Uterus (tissue), 4 donors: ENCODE measurements at places on chromosomes 1 and 21. TPM values are rescaled to one million over a fixed set of nuclear protein-coding genes. Genes with fewer than 3 reads are reported as not detected.

Gene RORC
- total RNA-seq, result 4.8 TPM

DNA sequence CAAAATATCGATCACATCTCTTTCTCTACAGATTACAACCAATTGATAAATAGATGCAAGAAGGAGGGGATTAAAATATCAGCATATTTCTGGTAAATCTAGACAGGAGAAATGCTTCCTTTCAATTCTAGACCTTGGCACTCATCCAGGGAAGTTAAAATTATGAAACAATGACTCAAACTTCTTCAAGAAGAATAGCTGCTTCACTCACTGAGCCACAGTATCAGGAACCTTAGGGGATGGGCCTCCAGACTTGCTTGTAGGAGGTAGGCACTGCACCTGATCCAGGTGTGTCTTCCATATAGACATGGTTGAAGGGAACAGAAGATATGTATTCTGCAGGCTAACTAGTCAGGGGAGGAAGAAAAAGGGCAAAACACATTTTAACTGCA is 9.8 kb downstream of the SLAMF7 start:
- no peak for DNase-seq

Gene PRR9
- not detected for total RNA-seq

Gene TFB2M
- total RNA-seq, result 10.0 TPM

Gene GPR52
- not detected for total RNA-seq

Gene LENEP
- total RNA-seq, result not detected

DNA sequence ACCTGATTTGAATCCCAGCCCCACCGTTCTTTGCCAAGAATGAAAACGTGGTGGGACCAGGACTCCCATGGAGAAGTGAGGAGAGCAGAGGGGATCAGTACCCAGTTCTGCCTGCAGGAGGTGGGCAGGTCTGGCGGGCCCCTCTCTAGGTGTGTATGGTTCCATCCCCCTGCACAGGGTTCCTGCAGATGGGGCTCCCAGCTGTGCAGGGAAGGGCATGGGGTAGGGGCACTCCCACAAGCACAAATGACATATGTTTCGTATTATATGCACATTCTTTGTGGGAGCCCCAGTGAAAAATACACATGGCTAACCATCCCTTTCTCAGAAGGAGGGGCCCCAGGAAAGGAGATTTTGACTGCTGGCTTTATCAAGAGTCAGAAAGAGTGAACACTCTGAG is 144.6 kb downstream of the PLPP3 start:
- DNase-seq, result no peak

DNA sequence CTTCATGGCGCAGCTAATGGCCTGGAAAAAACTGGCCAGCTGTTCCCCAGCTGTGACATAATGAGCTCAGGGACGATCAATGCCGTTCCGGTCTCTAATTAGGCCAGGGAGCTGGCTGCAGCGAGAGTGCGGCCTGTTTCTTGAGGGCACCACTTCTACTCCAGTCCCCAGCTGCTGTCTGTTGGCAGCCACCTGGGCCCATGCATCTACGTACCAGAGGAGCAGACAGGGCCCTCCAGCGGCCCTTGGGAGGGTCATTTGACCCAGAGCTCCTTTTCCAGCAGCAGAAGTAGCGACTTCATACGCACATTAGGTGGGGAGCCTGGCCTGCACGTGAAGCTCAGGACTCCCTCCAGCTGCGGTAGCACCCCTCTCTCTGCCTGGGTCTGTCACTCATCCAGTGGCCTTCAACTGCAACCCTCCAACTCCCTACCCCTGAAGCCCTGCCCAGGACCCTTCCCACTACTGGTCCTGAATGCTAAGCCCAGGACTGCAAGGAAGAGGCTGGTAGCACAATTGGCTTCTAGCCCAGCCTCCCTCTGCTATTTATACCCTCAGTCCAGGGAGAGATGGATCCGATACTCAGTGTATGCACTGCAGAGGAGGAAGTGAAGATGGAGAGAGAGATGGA is 9.1 kb upstream of the GPR61 start:
- no peak for DNase-seq

GRCh38 chr1:79708646-79709265 is 702.2 kb upstream of the ADGRL4 start:
- no peak for DNase-seq

DNA sequence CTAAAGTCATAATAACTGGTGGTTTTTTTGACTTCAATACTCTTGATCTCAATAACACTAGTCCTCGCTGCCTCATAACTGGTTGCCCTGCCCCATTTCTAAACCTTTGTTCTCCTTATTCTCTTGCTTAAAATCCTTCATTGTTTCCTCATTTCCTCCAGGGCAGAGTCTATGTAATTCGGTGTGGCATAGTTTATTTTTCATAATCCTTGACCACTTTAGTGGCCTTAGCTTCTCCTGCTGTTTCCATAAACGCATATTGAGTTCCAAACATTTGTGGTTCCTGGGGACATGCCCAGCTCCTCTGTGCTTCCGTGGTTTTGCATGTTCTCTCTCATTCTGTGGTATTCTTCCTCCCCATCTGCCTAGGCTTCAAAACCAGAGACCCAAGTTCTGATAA is 19.0 kb upstream of the TLCD4 start:
- no peak for DNase-seq

DNA sequence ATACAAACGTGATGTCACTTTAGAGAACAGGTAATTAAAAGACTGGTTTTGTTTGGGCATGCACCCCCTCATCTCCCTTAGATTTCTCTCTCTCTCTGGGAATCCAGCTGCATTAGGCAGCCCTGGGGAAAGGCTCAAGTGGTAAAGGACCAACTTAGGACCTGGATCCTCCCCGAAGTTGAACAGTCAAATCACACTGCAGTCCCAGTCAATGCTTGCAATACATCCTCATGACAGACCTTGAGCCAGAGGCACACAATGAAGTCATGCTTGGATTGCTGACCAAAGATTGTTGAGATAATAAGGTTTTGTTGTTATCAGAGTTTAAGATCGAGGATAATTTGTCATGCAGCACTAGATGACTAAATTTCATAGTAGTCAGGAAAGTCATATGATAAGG is 1285.8 kb upstream of the NCAM2 start:
- DNase-seq, result no peak

DNA sequence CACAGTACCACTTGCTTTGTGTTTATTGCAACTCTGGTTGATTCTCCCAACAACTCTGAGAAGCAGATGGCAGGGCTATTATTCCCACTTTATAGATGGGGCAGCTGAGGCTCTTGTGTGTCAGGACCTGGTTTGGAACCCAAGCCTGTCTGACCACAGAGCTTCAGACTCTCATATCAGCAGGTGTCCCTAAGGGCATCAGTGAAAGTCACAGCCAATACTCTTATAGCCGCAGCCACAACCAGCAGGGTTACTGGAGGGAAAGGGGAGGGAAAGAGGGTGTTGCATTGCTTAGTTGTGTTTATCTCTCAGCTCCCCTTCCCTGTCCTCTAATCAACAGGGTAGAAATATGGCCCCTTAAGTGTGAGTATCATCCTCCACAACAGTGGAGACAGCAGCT is 304.0 kb downstream of the RRAGC start:
- no peak for DNase-seq

DNA sequence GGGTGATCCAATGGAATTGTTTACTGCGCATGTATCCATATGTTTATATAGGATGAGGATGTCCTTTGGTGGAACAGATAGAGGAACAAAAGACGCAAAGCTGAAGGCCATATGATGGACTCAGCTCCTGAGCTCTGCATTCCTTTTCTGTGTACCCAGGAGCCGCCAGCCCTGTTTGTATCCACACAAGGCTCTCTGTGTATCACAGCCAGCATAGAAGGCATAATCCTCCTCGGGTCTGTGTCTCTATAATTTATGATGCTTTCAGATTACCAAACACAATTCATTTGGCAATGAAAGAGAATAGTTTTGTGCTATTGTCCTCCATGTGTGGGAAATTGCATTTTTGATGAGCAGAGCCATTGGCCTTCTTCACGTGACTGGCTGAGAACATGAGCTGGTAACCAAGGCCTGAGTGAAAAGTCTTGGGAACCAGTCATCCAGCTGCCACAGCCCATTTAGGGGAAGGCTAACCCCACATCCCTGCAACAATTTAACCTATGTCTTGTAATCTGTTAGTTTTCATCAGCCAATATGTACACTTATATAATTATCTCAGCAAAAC is 119.2 kb downstream of the PBX1 start:
- DNase-seq, result no peak

DNA sequence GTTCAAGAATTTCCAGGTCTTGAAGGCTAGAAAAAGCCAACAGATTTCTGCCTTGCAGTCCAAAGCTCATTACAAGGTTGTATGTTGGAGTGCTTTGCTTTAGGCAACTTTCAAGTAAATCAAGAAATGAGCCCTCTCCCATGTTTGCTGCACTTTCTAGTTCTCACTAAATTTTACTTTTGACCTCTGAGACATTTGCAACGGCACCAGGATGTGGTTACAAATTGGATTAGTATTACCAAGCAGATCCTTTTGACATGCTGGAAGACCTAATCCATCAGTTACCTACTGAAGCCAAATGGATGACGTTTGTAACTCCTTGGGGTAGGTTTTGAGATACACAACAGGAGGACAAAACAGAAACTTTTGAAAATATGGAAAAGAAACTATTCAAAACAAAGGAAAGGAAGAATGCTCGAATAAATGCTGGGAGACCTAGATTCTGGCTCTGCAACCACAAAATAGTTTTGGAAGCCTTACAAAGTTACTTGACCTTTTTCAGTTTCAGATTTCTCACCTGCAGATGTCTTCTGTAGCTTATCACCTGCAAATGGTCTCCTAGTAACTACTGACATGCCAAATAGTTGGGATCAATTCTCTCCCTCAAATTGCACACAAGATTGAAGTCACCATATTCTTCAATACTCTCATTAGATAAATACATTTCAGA is 251.7 kb upstream of the ADGRL2 start:
- DNase-seq, result no peak

GRCh38 chr1:110393691-110394492 is 3.1 kb upstream of the SLC16A4 start:
- DNase-seq, result no peak

- no peak for DNase-seq
These were observed 11.1 kb upstream of the RAB42 start for GRCh38 chr1:28580722-28581530.

Gene PRKAA2
- total RNA-seq, result 5.0 TPM

DNA sequence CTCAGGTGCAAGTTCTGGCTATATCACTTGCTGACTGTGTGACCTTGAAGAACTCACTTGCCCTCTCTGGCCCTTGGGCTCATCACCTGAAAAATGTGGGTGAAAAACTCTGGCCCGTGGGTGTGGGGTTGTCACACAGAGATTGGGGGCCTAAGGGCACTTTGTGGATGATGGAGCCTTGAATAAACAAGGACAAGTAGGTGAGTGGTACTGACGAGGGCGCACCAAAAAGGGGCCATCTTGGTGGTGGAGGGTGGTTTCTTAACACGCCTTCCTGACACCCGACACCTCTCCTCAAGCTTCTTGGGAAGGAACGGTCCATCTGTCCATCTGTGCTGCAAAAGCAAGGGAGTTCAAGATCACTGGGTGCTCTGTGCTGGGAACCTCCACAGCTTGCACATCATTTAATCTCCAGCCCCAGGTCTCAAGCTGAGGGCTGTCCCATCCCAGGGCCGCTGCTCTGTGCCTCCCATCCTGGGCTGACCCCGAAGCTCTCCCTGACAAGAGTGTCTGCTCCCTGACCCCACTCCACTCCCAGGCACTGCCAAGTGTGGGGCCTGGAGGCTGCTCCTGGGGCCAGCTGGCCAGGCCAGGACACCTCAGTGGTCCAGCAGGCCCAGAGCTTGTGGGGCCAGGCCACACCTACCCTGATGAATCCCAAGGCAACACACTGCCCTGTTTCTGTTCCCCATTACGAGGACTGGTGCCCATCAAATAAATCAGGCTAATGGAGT is 97.3 kb downstream of the GLIS1 start:
- DNase-seq, result no peak

Gene SYT6
- 0.29 TPM for total RNA-seq

Gene CASZ1
- total RNA-seq, result 49.2 TPM

DNA sequence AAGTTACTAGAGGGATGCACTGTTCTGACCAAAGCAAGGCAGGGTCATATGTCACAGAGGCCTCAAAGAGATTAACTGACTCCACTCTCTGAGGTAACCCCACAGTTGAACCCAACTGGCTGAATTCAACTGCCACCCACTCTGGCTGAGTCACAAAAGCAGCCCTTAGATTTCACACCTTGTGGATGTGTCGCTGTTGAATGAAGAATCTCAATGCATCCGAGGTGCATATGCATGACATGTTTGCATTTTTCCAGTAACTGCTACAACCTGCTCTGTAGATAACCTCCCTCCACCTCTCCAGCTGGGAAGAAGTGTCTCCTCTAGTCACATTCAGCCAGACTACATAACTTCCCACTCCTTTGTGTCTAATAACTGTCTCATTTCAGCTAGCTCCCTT is 27.9 kb upstream of the KIF21B start:
- no peak for DNase-seq

DNA sequence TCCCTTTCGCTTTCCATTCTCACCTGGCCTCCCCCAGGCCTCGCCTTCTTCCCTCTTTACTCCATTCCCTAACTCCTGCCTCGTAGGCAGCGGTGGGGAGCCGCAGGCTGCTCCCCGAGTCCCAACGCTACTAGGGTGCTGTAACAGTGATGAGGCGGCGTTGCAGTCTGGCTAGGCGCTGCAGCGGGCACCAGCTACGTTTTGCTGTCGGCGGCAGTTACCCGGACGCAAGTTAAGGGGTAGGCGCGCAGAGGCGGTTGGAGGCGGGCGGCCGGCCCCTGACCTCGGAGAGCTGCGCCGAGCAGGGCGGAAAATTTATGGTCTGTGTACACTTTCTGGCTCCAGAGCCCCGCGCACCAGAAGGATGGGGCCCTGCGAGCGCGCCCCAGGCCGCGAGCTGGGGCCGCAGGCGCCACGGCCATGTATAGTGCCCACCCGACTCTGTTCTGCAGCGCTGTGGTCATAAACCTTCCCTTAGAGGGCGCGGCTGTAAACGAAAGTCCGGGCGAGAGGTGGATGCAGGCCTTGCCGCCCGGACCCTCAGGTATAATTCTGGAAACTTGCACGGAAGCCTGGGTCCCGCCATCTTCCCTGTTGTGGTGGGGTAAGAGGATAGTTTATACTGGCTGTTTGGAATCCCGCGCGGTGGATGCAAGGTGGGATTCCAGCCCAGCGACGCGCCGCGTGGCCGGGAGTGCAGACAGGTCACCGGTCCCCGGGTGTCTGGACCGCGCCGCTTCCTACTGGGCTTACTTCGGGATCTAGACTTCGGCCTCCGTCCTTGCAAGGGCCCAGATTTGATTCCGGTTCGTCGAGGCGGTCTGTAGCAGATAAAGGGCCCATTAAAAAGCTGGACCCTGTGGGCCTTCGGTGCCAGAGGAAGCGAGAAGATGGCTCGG is 15.0 kb downstream of the HLX start:
- no peak for DNase-seq

GRCh38 chr1:51088474-51088873 is 13.6 kb upstream of the C1orf185 start:
- no peak for DNase-seq

GRCh38 chr1:209404577-209404976 is 178.9 kb upstream of the CAMK1G start:
- peak; percentile 19 for DNase-seq

GRCh38 chr1:206114692-206115640 is 2.2 kb downstream of the AVPR1B start:
- DNase-seq, result no peak

- DNase-seq, result no peak
These were observed 13.3 kb downstream of the PLPPR5 start for GRCh38 chr1:98991127-98992012.

- peak; percentile 68 for DNase-seq
These were observed 13.5 kb downstream of the TNFRSF1B start for GRCh38 chr1:12180315-12180714.

Gene OR2W3
- 0.49 TPM for total RNA-seq

- no peak for DNase-seq
These were observed 18.9 kb upstream of the GPR153 start for GRCh38 chr1:6279613-6280383.
